ENCODE measurements at places on chromosomes 1 and 21.

GRCh38 chr1:187959062-187959461 lies 1130.3 kb downstream of the PLA2G4A start:
- no peak for DNase-seq

- peak; percentile 23 for DNase-seq
Observed at GRCh38 chr1:3695326-3696217, 43.3 kb downstream of the TP73 start.

DNA sequence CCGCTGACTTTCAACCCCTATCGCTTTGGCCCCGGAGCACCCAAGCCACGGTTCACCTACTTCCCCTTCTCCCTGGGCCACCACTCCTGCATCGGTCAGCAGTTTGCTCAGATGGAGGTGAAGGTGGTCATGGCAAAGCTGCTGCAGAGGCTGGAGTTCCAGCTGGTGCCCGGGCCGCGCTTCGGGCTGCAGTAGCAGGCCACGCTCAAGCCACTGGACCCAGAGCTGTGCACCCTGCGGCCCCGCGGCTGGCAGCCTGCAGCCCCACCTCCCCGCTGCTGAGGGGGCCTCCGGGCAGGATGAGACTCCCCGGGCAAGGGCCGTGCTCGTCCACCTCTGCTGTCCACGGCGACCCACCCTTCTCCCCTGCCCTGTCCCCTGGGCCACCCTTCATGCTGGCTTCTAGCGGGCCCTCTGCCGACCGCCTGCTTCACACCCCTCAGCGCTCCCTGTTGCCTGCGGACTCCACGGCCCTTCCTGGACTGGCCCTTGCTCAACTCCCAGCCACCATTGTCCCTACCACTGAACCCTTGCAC lies 92.2 kb upstream of the TRABD2B start:
- no peak for DNase-seq

DNA sequence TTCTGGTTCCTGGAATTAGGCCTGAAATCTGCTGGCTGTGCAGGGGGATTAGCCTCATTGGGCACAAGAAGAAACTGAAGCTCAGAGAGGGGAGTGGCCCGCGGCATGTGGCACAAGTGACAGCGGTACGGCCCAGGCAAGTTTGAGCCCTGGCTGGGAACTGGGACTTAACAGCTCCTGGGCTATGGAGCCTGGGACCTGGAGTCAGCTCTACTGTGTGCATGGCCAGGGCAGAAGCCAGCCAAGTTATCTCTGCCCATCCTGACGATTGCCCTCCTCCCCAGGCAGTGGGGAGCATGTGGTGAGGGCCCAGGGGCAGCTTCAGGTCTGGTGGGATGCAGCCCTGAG lies 61.3 kb downstream of the ALPL start:
- DNase-seq: no peak

DNA sequence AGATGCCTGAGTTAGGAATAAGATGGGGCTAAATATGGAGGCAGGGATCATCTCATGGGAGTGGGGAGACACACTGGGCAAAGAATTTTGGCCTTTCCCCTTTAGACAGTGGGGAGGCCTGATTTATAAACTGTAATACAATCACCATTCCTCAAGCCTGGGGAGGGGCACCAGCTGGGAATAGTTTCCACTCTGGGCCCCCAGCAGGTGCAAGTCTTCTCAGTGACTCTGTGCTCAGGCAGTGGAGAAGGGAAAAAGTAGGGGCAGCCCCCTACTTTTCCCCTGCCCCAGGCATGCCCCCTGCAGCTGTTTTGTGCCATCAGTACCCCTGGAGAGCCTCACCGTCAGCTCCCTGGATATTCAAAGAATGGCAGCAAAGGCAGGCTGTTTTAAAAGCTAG lies 19.1 kb downstream of the COA7 start:
- no peak for DNase-seq

- DNase-seq: no peak
Observed at GRCh38 chr1:155983191-155984024, 5.1 kb upstream of the ARHGEF2 start.

Measured in activated T-cell treated with anti-CD3 and anti-CD28 coated beads for 1 hour (primary cell).